ENCODE measurements at places on chromosomes 6 and 20. TPM values are rescaled to one million over a fixed set of nuclear protein-coding genes. Genes with fewer than 3 reads are reported as not detected.

The MYBL2 gene
- 0.11 TPM for total RNA-seq

- H3K27ac ChIP-seq = no peak overlapping the region
- no peaks in the 10 kb centered on the region for H3K36me3 ChIP-seq
- no peak for DNase-seq
- H3K4me3 ChIP-seq = no peak overlapping the region
- H3K4me1 ChIP-seq = peaks cover 13% of the 10 kb centered on the region
These were observed 54.2 kb downstream of the AGPAT4 start for GRCh38 chr6:161219680-161220079.

GRCh38 chr20:32336918-32337347 lies 21.2 kb upstream of the ASXL1 start:
- H3K27me3 ChIP-seq = no peaks in the 10 kb centered on the region
- H3K27ac ChIP-seq = no peak overlapping the region
- no peak overlapping the region for H3K4me3 ChIP-seq
- peaks cover 27% of the 10 kb centered on the region for H3K4me1 ChIP-seq
- H3K36me3 ChIP-seq = no peaks in the 10 kb centered on the region
- DNase-seq = peak; percentile 13

The AVP gene
- not detected for total RNA-seq

DNA sequence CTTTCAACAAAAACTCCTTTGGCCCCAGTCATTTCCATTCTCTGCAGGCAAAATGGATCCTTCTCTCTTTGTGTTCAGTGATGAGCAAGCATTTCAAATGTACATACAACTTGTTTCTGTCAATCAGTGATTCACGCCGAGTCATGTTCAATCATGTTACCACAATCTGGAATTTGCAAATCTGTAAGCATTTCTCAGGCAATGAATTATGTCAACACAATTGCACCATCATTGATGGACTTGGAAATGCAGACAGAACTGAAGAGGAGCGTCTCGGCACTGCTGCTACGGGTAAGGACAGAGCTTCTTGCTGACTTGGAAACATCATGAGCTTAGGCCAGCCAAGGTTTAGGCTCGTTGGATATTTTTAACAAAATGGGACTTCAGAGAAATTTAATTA lies 132.8 kb upstream of the AGPAT4 start:
- DNase-seq = no peak
- no peaks in the 10 kb centered on the region for H3K4me1 ChIP-seq
- H3K27me3 ChIP-seq = no peaks in the 10 kb centered on the region
- no peak overlapping the region for H3K27ac ChIP-seq

DNA sequence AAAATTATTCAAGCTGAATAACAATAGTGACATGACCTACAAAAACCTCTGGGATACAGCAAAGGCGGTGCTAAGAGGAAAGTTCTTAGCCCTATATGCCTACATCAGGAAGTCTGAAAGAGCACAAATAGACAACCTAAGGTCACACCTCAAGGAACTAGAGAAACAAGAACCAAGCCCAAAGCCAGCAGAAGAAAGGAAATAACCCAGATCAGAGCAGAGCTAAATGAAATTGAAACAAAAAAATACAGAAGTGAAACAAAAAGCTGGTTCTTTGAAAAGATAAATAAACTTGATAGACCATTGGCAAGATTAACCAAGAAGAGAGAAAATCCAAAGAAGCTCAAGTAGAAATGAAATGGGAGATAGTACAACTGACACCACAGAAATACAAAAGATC lies 47.6 kb upstream of the NOTCH4 start:
- DNase-seq = peak; percentile 15
- H3K36me3 ChIP-seq = no peaks in the 10 kb centered on the region
- H3K27ac ChIP-seq = no peak overlapping the region
- no peak overlapping the region for H3K4me3 ChIP-seq
- H3K4me1 ChIP-seq = peaks cover 13% of the 10 kb centered on the region
- H3K27me3 ChIP-seq = no peaks in the 10 kb centered on the region

The HLA-DQB1 gene
- 9.9 TPM for total RNA-seq

The MCHR2 gene
- total RNA-seq = not detected

DNA sequence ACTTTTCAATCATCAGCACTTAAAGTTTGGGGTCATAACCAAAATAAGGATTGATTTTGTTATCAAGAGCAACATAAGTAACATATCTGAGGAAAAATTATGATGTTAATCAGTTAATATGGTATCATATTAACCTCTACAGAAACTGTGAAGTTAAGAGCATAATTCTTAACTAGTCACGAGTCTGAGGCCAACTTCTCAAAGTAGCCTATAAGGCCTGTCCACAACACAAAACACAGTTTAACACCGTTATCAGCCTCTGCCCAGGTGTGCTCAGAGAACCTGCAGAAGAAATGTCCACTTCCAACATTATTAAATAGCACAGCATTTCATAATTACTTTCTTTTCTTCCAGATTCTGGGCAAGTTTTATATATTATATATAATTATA lies 1.1 kb downstream of the STX7 start:
- no peak overlapping the region for H3K27ac ChIP-seq
- H3K4me3 ChIP-seq = no peak overlapping the region
- H3K4me1 ChIP-seq = peaks cover 30% of the 10 kb centered on the region
- H3K36me3 ChIP-seq = no peaks in the 10 kb centered on the region
- no peaks in the 10 kb centered on the region for H3K27me3 ChIP-seq
- DNase-seq = no peak

GRCh38 chr20:19512886-19513677 lies 245.0 kb upstream of the RIN2 start:
- H3K27me3 ChIP-seq = no peaks in the 10 kb centered on the region
- H3K36me3 ChIP-seq = no peaks in the 10 kb centered on the region
- no peaks in the 10 kb centered on the region for H3K4me1 ChIP-seq
- no peak overlapping the region for H3K4me3 ChIP-seq
- DNase-seq = no peak

The GSTA4 gene
- total RNA-seq = not detected

DNA sequence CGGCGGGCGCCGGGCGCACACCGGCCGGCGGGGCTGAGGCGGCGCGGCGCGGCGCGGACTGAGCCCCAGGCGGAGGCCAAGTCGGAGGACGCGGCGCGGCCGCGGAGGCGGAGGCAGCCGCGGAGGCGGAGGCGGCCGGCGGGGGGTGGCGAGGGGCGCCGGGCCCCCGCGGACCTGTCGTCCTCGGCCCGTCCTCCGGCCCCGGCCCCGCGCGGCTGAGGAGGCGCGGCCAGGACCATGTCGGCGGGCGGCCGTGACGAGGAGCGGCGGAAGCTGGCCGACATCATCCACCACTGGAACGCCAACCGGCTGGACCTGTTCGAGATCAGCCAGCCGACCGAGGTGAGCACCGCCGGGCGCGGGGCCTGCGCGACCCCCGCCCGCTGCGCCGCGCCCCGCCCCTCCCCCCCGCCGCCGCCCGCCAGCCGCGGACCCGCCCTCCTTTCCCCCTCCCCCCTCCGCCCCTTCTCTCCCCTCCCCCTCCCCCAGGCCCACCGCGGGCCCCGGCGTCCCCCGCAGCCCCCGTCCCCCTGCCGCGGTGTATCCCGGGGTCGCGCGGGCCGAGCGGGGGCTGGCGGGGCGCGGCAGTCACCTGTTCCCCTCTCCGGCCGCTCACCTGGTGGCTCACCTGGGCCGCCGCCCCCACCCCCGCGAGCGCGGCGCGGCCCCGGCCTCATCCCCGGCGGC lies at the start of gene AFDN:
Gene AFDN, plus strand, starts transcription at position 16 of the 687 bp plus-strand sequence. Its CDS starts 222 bp downstream, at position 238.
- no peaks in the 10 kb centered on the region for H3K27me3 ChIP-seq
- H3K4me1 ChIP-seq = peaks cover 20% of the 10 kb centered on the region
- peak within 1 kb of the TSS; percentile 21 for H3K27ac ChIP-seq
- no peaks in the 10 kb centered on the region for H3K36me3 ChIP-seq

GRCh38 chr6:56708810-56709597 lies 66.3 kb upstream of the DST start:
- DNase-seq = no peak
- no peak overlapping the region for H3K27ac ChIP-seq
- no peaks in the 10 kb centered on the region for H3K27me3 ChIP-seq
- H3K4me3 ChIP-seq = no peak overlapping the region

The MEI4 gene
- not detected for total RNA-seq

The BTN1A1 gene
- total RNA-seq = not detected

The SLC17A2 gene
- total RNA-seq = not detected
